ENCODE measurements at places on chromosomes 2 and 18. TPM values are rescaled to one million over a fixed set of nuclear protein-coding genes. Genes with fewer than 3 reads are reported as not detected.

GRCh38 chr2:102592601-102593000, 26.8 kb upstream of the SLC9A2 start:
- H3K4me3 ChIP-seq, result no peak overlapping the region
- no peak overlapping the region for H3K27ac ChIP-seq
- H3K27me3 ChIP-seq, result peaks cover 2% of the 10 kb centered on the region
- H3K36me3 ChIP-seq, result no peaks in the 10 kb centered on the region
- no peak for DNase-seq

GRCh38 chr2:219059375-219059724, 1.4 kb downstream of the IHH start:
- DNase-seq, result no peak
- no peaks in the 10 kb centered on the region for H3K36me3 ChIP-seq
- peaks cover 70% of the 10 kb centered on the region for H3K27me3 ChIP-seq
- H3K4me1 ChIP-seq, result peaks cover 17% of the 10 kb centered on the region

DNA sequence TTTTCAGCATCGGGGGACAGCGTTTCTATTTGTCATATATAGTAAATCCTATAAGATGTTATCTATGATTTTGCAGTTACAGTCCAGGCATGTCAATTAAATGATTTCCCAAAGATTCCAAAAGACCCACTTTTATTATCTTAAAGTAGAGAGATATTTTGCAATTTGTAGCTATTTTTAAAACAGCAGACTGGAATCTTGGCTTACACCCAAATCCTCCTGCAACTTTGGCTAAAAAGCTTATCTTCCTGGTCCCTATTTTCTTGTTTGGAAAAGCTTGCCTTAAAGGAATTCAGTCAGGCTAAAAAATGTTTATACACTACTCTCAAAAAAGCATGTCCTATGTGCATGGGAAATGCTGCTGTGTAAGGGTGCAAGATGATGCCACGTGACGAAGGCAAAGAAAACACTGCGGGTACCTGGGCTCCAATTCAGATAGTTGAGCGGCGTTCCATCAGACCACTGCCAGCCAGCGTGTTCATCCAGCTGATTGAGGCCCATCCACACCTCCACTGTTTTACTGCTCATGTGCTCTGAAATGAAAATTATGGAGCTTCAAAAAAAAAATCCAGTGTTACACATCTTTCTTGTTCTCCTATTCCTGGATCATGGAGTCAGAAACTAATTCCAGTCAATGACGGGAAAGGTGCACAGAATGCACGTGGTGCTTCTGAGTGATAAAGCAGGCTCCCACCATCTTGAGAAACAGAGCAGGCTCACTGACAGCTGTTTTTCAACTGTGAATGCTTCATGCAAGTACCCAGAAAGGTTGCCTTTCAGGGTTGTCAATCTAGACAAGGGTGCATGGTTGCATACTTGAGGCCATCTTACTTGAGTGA, 33.8 kb downstream of the PLA2R1 start:
- H3K27me3 ChIP-seq, result no peaks in the 10 kb centered on the region
- no peak overlapping the region for H3K4me3 ChIP-seq
- no peak overlapping the region for H3K27ac ChIP-seq
- DNase-seq, result peak; percentile 64

GRCh38 chr2:230643576-230644291, 68.9 kb upstream of the CAB39 start:
- no peaks in the 10 kb centered on the region for H3K36me3 ChIP-seq
- H3K4me1 ChIP-seq, result peaks cover 3% of the 10 kb centered on the region
- H3K27me3 ChIP-seq, result no peaks in the 10 kb centered on the region
- no peak overlapping the region for H3K27ac ChIP-seq
- no peak overlapping the region for H3K4me3 ChIP-seq
- DNase-seq, result no peak

DNA sequence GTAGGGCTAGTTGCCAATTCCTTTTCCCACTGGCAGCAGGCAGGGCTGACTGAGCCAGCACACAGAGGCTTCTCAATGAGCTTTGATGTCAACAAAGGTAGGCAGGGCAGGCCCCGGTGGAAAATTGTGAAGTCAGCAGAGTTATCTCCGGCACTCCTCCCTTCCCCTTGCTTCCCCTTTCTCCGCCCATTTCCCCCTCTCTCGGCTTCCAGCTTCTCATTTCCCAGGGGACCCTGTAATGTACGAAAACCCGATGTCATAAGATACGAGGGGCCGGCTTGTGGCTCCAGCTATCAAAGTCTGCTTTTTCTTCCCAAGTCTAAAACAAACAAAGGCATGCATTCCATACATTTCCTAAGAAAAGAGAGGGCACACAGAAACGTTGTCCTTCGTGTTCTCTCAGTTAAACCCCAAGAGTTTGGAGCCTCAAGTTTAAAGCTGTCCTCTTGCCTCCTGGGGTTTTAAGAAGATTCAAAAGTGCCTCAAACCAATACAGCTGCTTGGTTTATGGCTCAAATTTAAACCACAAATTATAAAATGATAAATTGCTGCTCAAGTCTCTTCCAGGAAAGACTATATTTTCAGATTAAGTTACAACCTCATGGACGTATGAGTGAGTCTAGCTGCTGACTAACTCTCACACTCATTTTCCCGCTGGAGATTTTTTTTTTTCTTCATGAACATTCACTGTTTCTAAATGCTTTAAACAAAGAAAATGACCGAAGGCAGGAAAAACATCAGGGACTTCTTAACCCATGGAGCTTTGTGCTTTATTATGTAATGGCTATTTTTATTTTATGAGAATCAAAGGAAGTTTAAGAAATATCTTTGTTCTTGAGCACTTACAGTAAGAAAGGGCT, 27.2 kb upstream of the EML4 start:
- H3K36me3 ChIP-seq, result no peaks in the 10 kb centered on the region
- peak overlapping the region; percentile 55 for H3K4me3 ChIP-seq
- H3K27ac ChIP-seq, result peak overlapping the region; percentile 96
- peaks cover 43% of the 10 kb centered on the region for H3K4me1 ChIP-seq
- no peaks in the 10 kb centered on the region for H3K27me3 ChIP-seq
- DNase-seq, result peak; percentile 93

DNA sequence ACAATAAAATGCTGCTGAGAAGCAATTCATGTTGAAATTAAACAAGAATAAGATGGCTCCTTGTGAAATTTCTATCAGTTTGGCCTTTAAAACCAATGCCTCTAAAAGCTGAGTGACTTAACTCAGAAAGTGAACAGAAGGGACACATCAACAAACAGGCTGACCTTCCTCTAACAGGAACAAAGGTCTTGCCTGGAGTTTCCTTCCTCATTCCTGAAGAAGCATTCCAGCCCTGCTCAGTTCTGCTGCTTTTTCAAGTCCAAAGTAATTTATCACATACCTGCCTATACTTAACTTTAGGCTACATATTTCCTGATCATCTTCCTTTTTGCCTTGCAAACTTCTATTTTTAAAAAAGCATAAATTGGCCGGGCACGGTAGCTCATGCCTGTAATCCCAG, 14.1 kb downstream of the PTRHD1 start:
- H3K27ac ChIP-seq, result no peak overlapping the region
- H3K36me3 ChIP-seq, result no peaks in the 10 kb centered on the region
- no peak overlapping the region for H3K4me3 ChIP-seq
- DNase-seq, result no peak
- H3K4me1 ChIP-seq, result no peaks in the 10 kb centered on the region

DNA sequence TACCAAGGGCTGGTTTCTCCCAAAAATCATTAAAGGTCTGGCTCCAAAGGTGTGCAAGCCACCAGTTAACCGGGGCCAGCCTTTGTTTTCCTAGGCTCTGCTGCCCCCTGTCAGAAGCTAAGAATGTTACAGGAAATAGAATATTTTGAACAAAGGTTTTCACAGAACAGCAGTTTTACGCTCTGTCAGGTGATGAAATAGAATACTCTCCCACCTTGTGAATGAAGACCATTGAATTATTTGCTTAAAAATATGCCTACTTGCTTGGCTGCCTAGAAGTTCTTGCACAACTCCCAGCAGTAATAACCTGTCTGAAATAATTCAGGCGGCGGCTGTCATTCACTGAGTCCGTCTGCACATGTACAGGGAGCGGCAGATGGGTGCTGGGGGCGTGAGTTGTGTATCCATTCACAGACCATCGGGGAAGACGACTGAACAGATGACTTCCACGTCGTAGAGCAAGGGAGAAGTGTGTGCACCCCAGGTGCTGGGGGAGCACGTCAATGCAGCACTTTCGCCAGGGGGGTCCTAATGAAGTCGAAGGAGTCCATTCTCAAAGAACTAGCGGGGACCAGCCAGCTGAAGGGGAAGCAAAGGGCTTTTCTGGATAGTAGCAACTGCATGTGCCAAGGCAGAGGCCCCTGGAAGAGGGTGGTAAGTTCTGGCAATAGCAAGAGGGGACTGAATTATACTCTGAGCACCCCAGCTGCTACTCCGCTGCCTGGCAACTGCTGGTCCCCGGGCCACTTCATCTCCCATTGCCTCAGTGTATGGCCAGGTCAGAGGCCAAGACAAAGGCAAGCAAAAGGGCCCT, 56.1 kb downstream of the SF3B1 start:
- no peak overlapping the region for H3K27ac ChIP-seq
- no peaks in the 10 kb centered on the region for H3K27me3 ChIP-seq
- no peaks in the 10 kb centered on the region for H3K36me3 ChIP-seq
- peaks cover 8% of the 10 kb centered on the region for H3K4me1 ChIP-seq
- peak; percentile 18 for DNase-seq
- peak overlapping the region; percentile 29 for H3K4me3 ChIP-seq

- H3K36me3 ChIP-seq, result no peaks in the 10 kb centered on the region
- no peaks in the 10 kb centered on the region for H3K27me3 ChIP-seq
- no peak overlapping the region for H3K27ac ChIP-seq
- no peak for DNase-seq
Observed at GRCh38 chr2:126413079-126413478, 242.9 kb upstream of the GYPC start.

DNA sequence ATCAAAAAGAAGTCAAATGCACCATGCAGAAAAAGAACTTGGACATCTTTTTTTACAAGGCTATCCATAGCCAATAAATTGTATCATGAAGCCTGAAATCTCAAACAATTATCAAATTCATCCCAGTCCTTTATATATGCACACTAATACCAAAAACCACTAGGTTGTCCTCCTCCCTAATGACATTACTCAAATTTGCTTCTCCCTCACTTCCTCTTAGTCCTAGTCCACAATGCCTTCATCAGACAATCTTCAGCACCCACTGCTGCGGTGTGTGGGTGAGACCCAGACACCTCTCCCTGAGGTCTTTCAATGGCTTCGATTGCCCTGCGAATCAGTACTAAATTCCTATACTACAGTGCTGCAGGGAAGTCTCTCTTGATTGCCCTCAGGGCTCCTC, 58.1 kb downstream of the CLASP1 start:
- no peak overlapping the region for H3K4me3 ChIP-seq
- H3K27ac ChIP-seq, result no peak overlapping the region
- H3K36me3 ChIP-seq, result peaks cover 3% of the 10 kb centered on the region
- no peaks in the 10 kb centered on the region for H3K27me3 ChIP-seq

DNA sequence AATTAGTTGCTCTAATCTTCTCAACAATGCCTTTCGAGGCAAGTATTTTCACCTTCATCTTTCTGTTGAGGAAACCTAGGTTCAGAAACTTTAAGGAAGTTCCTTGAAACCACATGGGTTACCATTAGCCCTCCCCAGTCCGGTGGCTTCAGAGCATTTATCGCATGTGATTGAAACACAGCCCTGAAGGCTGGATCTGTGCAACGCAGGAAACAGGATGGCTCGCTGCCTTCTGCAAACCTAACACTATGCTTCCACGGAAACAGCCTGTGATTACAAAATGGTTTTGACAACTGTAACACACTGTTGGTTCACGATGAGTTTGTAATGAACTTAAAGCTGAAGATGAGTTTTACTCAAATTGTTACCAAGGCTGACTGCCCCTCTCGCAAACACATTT, 68.5 kb downstream of the EPB41L3 start:
- DNase-seq, result no peak
- H3K36me3 ChIP-seq, result no peaks in the 10 kb centered on the region
- H3K27ac ChIP-seq, result no peak overlapping the region
- no peaks in the 10 kb centered on the region for H3K27me3 ChIP-seq
- H3K4me3 ChIP-seq, result no peak overlapping the region
- H3K4me1 ChIP-seq, result peaks cover 10% of the 10 kb centered on the region

GRCh38 chr18:57657542-57657941, 35.9 kb upstream of the NARS1 start:
- H3K36me3 ChIP-seq, result peaks cover 68% of the 10 kb centered on the region
- no peak overlapping the region for H3K4me3 ChIP-seq
- peaks cover 12% of the 10 kb centered on the region for H3K4me1 ChIP-seq
- no peak for DNase-seq

DNA sequence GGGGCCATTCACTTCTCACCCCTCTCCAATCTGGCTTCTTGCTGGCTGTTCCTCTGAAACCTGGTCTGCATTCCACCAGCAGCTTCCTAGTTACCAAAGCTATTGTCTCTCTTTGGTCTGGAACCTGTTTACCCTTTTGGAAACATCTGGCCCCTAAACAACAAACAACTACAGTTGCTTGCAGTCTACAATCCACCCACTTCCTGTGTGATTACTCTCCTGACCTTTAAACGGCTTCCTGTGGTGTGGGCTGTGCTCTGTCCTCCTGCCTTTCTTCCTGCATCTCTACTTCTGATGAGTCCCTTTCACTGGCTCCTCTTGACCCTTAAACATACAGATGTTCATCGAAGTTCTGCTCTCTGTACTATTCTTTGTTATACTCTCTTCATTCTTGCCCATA, 303.8 kb downstream of the TDRD15 start:
- no peaks in the 10 kb centered on the region for H3K36me3 ChIP-seq
- H3K4me1 ChIP-seq, result no peaks in the 10 kb centered on the region
- DNase-seq, result no peak
- no peak overlapping the region for H3K4me3 ChIP-seq

DNA sequence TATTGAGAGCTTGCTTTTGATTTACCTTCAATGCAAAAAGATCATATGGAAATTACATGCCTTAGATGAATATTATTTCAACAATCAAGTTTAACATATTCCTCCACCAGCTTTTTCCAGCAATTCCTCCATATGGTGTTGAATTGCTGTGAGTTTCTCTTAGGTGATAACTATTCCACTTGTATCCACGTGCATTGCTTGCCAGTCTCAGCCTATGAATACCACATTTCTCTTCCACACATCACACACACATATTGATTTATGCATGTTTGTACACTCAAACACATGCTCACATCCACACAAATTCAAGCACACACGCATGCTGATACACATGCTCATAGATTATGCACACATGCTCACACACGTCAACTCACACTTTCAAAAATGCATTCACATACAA, 770.0 kb upstream of the LINC00305 start:
- H3K27me3 ChIP-seq, result no peaks in the 10 kb centered on the region

The MREG gene
- 5.3 TPM for total RNA-seq

The GKN2 gene
- not detected for total RNA-seq

The DOCK10 gene
- total RNA-seq, result 7.7 TPM

The EFHD1 gene
- total RNA-seq, result 18.8 TPM

The SERPINB12 gene
- total RNA-seq, result not detected

The MTA3 gene
- total RNA-seq, result 70.4 TPM

The CRYBA2 gene
- total RNA-seq, result not detected

The ZNF396 gene
- total RNA-seq, result 1.4 TPM

The SOX11 gene
- 19.2 TPM for total RNA-seq

The TANC1 gene
- total RNA-seq, result 45.0 TPM
